ENCODE measurements at places on chromosomes 7 and 10.

DNA sequence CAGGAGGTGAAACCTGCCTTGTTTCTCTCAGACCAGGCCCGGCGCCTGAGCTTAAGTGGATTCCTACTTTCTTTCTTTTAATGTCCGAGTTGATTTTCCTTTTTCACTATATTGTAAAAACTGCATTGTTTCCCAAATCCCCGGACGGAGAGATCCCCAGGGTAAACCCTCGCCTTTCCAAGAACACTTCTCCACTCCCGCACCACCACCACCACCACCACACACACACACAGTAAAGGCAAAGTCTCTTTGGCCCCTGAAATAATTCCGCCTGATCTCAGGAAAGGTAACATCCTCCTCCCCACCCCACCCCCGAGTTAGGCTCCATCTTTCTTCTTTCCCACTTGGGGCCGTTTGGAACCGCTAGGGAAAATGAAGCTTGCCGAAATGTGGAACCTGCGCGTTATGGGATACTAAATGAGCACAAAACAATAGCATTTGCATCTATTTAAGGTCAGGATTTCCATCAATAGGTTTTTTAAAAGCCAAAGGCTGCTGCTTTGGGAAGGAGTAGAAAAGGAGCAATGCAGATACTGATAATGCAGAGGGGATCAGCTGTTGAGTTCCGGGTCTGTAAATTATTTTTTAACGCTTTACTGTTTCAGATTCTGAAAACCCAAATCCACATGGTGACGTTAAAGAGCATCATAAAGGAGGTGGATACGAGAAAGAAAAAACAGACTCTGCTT lies 2.5 kb downstream of the HPSE2 start:
- H3K27ac ChIP-seq = peak overlapping the region; percentile 70
- H3K4me1 ChIP-seq = peaks cover 4% of the 10 kb centered on the region
- DNase-seq = peak; percentile 6
- H3K36me3 ChIP-seq = no peaks in the 10 kb centered on the region

DNA sequence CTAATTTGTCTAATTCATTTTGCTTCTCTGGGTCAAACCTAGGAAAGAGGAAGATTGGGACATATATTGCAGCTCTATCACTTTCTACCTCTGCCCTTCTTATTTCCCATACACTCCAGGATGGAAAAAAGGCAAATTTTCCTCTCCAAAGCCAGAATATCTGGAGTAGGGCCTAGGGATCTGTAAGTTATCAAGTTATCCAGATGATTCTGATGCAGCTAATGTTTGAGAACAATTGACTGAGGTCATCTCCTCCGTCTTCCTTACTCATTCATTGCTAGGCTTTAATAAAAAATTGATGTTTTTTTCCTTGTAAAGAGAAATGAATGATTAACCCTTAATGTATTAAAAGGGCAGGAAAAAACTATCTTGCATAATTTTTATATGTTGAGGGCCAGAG lies 211.9 kb upstream of the GLI3 start:
- no peaks in the 10 kb centered on the region for H3K27me3 ChIP-seq
- H3K4me1 ChIP-seq = peaks cover 3% of the 10 kb centered on the region
- no peaks in the 10 kb centered on the region for H3K36me3 ChIP-seq
- H3K27ac ChIP-seq = no peak overlapping the region

DNA sequence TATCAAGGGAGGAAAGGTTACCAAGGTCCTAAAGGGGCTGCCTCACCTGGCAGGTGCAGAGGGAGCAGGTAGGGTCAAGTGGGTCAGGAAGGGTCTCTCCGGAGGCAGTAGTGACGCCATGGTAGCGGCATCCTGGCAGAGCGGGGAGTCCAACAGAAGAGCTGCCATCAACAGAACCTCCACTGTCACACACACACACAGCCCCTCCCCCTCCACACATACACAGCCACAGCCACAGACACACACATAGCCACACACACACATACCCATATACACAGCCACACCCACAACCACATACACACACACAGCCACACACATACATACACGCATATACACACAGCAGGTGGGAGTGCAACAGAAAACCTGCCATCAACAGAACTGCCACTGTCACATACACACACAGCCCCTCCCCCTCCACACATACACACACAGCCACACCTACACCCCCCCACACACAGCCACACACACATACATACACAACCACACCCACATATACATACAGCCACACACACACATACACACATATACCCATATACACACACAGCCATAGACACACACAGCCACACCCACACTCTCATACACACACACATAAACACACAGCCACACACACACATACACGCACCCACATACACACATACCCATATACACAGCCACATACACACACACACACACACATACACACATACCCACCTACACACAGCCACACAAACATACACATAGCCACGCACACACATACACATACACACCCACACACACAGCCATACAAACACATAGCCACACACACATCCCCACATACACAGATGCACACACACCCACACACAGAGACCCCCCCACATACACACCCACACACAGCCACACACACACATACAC lies 23.1 kb downstream of the KCP start:
- H3K27me3 ChIP-seq = peaks cover 15% of the 10 kb centered on the region
- DNase-seq = no peak
- H3K27ac ChIP-seq = no peak overlapping the region
- peaks cover 5% of the 10 kb centered on the region for H3K4me1 ChIP-seq
- no peak overlapping the region for H3K4me3 ChIP-seq
- no peaks in the 10 kb centered on the region for H3K36me3 ChIP-seq

GRCh38 chr10:114631666-114632417 lies 26.2 kb downstream of the ABLIM1 start:
- H3K36me3 ChIP-seq = peaks cover 2% of the 10 kb centered on the region
- H3K27ac ChIP-seq = peak overlapping the region; percentile 78
- H3K4me1 ChIP-seq = peaks cover 16% of the 10 kb centered on the region
- peak; percentile 74 for DNase-seq
- H3K4me3 ChIP-seq = peak overlapping the region; percentile 65
- peaks cover 3% of the 10 kb centered on the region for H3K27me3 ChIP-seq

- H3K27ac ChIP-seq = peak overlapping the region; percentile 91
- no peak overlapping the region for H3K4me3 ChIP-seq
- no peaks in the 10 kb centered on the region for H3K27me3 ChIP-seq
These were observed 31.6 kb upstream of the FOXK1 start for GRCh38 chr7:4650433-4651047.

DNA sequence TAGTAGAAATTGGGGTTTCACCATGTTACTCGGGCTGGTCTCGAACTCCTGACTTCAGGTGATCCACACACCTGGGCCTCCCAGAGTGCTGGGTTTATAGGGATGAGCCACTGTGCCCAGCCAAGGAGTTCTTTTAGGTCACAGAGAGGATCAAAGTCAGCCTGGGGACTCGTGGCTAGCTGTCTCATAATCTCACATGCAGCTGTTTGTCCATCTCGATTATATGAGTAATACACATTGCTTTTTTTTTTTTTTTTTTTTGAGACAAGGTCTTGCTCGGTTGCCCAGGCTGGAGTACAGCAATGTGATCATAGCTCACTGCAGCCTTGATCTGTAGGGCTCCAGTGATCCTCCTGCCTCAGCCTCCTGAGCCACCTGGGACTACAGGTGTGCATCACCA lies 2.2 kb downstream of the IFT22 start:
- H3K4me3 ChIP-seq = no peak overlapping the region
- H3K27ac ChIP-seq = no peak overlapping the region
- H3K36me3 ChIP-seq = peaks cover 18% of the 10 kb centered on the region
- H3K4me1 ChIP-seq = peaks cover 13% of the 10 kb centered on the region
- no peak for DNase-seq

- no peak overlapping the region for H3K4me3 ChIP-seq
- no peak for DNase-seq
- no peaks in the 10 kb centered on the region for H3K27me3 ChIP-seq
- H3K36me3 ChIP-seq = no peaks in the 10 kb centered on the region
- no peaks in the 10 kb centered on the region for H3K4me1 ChIP-seq
These were observed 3.3 kb upstream of the OR2F2 start for GRCh38 chr7:143931739-143932138.

GRCh38 chr10:48518986-48519385 lies 85.9 kb downstream of the ARHGAP22 start:
- DNase-seq = no peak
- H3K4me3 ChIP-seq = no peak overlapping the region
- H3K27ac ChIP-seq = no peak overlapping the region
- H3K4me1 ChIP-seq = peaks cover 3% of the 10 kb centered on the region

- no peaks in the 10 kb centered on the region for H3K27me3 ChIP-seq
- H3K4me1 ChIP-seq = peaks cover 25% of the 10 kb centered on the region
- peak; percentile 76 for DNase-seq
- H3K4me3 ChIP-seq = no peak overlapping the region
- H3K36me3 ChIP-seq = no peaks in the 10 kb centered on the region
- peak overlapping the region; percentile 64 for H3K27ac ChIP-seq
These were observed 62.4 kb downstream of the THNSL1 start for GRCh38 chr10:25078658-25079431.

DNA sequence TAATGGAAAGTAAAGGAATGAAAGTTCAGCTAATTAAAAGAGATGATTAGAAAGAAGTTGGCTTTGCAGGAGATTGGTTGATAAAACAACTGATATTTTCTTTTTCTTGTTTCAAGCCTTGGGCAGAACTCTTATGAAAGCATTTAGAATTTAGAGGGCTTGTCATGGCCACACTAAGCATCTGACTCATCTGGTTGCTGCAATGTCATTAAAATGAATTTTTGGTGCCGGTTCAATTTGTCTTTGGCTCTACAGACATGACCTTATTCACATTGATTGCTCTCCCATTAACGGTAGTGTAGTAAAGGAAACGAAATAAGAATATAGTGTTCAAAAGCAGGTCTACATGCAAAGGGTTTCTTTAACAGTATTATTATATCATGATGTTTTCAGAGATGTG lies 1012.4 kb upstream of the C7orf33 start:
- H3K27ac ChIP-seq = no peak overlapping the region
- no peaks in the 10 kb centered on the region for H3K27me3 ChIP-seq
- no peaks in the 10 kb centered on the region for H3K36me3 ChIP-seq
- no peak overlapping the region for H3K4me3 ChIP-seq
- no peaks in the 10 kb centered on the region for H3K4me1 ChIP-seq
- no peak for DNase-seq

DNA sequence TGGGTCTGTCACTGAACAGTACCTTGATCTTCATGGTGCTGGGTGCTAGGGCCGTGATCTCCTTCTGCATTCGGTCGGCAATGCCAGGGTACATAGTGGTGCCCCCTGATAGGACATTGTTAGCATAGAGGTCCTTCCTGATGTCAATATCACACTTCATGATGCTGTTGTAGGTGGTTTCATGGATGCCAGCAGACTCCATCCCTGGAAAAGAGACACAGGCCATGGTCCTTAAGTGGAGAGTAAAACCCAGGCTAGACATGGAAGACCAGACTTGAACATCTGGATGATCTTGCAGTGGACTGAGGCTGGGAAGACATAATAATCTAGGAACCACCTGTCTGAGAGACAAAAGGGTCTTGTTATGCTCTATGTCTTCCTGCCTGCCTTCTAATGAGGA lies 14.5 kb downstream of the ACTA2 start:
- no peak for DNase-seq
- H3K27ac ChIP-seq = no peak overlapping the region
- H3K36me3 ChIP-seq = peaks cover 72% of the 10 kb centered on the region
- H3K4me1 ChIP-seq = no peaks in the 10 kb centered on the region
- H3K4me3 ChIP-seq = no peak overlapping the region

- no peak for DNase-seq
- H3K36me3 ChIP-seq = no peaks in the 10 kb centered on the region
- no peaks in the 10 kb centered on the region for H3K4me1 ChIP-seq
- no peaks in the 10 kb centered on the region for H3K27me3 ChIP-seq
These were observed 793.5 kb upstream of the ZNF722 start for GRCh38 chr7:63205136-63205535.

DNA sequence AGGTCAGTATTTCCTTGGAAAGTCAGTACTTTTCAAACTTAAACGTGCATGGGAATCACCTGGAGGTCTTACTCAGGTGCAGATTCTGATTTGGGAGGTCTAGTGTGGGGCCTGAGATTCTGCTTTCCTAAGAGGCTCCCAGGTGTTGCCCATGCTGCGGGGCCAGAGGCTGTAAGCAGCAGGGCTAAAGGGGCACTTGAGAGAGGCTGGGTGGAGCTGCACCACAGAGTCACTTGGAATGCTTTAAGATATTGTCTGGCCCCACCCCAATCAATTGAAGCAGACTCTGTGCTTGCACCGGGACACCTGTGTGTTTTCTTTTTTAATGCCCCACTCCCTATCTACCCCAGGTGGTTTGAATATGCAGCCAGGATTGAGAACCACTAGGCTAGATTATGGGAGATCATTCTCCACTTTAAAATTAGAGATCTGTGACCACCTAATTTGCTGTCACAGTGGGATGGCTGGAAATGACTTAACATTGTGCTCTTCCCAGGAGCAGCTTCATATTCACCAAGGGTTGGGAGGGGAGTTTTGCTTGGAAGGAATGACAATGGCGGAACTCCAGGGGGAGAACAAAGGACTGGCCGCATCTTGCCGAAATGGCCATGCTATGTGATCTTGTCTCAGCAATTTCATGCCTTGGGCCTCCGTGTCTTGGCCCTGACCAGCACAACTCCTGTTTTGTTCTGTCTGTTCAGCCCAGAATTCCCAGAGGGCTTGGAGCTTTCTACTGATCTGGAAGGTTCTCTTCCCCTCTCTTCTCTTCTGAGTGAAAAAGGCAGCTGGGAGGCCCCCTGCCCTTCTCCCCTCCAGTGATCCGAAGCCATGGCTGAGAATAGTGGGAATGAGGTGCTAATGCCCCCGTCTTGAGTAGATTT lies 80.2 kb downstream of the FAM241B start:
- H3K36me3 ChIP-seq = no peaks in the 10 kb centered on the region
- no peaks in the 10 kb centered on the region for H3K4me1 ChIP-seq
- H3K27me3 ChIP-seq = peaks cover 9% of the 10 kb centered on the region
- DNase-seq = peak; percentile 12
- H3K27ac ChIP-seq = no peak overlapping the region

- peaks cover 5% of the 10 kb centered on the region for H3K4me1 ChIP-seq
- H3K27ac ChIP-seq = no peak overlapping the region
- no peaks in the 10 kb centered on the region for H3K36me3 ChIP-seq
- H3K27me3 ChIP-seq = no peaks in the 10 kb centered on the region
- H3K4me3 ChIP-seq = no peak overlapping the region
- DNase-seq = no peak
These were observed 32.2 kb upstream of the TRIL start for GRCh38 chr7:28990200-28990960.

Measured in large intestine (tissue), 12 donors.